ENCODE measurements at places on chromosomes 7 and 10.

- DNase-seq, result peak; percentile 72
Observed at GRCh38 chr7:11625669-11626068, 206.3 kb downstream of the THSD7A start.

GRCh38 chr10:101845893-101846292 lies 2.3 kb upstream of the KCNIP2 start:
- no peak for DNase-seq

DNA sequence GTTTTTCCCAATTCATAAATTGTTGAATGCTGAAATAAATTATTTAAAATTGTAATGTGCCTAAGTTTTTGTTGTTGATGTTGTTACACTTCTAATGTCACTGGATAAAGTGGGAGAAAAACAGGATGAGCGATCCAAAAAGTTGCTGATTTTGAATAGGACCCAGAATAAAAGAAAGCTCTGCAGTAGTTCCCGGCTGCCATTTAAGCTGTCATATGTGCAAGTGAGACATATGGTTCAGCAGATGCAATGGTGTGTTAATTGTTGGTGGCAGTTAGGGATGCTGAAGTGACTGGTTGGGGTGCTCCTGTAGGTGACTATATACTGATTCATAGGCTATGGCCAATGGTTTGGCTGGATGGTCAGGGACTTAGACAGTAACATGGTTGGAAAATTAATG lies 1517.4 kb upstream of the LRRTM3 start:
- DNase-seq, result no peak

DNA sequence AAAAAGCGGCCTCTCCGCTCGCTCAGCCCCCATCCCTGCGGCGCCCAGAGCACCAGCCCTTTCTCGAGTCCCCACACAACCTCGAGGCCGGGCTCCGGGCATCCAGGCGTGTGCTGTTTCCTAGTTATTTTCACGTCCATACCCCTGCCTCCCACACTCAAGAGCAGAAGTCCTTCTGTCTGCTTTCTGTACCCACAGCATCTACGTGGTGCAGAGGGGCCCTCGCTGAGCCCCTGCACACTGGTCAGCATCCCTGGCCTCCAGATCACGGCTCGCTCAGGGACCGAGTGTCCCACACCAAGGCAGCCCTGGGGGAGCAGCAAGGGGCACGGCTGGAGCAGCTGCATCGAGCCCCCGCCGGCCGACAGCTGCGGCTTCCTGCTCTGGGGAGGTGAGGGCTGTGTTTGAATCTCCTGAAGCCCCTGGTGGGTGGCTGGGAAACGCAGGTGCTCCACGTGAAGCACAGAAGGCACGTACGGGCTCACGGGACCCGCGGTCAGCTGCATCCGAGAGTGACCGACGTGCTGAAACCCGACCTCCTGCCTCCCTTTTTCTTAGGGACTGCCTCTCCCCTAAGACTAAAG lies 333.1 kb downstream of the DNAJB6 start:
- peak; percentile 23 for DNase-seq

DNA sequence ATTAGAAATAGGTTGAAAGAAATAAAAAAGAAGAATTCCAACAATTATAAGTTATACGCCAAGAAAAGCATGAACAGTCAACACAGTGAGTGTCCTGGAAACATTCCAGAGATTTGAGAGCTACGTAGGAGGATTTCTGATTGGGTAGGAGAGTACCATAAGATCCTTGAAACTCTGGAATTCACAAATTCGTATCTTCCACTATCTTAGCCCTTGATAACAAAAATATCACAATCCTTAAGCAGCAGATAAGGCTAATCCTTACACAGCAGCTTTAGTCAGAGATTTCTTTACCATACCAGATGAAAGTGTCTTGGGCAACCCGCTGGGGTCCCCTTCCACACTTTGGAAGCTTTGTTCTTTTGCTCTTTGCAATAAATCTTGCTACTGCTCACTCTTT lies 8.2 kb downstream of the TPK1 start:
- peak; percentile 96 for DNase-seq

DNA sequence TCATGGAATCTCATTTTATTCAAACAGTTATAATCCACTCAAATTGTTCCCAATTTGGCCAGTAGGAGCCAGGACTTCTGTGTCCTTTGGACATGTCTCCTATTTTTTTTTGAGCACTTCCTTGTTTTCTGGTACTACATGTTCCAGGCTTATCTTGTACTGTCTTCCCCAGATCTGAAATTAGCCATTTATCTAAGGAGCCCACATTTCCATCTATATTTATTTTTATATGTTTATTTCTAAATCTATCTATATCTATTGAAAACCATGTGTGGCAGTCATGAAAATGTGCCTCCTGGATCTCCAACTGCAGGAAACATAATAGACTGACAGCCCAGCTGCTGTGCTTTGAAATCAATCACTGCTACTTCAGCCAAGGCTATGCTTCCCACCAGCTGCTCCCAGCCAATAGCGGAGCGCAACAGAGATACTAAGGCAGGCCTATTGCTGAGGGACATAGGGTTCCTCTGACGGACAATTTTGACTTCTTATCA lies 147.1 kb downstream of the LRRC4 start:
- no peak for DNase-seq

DNA sequence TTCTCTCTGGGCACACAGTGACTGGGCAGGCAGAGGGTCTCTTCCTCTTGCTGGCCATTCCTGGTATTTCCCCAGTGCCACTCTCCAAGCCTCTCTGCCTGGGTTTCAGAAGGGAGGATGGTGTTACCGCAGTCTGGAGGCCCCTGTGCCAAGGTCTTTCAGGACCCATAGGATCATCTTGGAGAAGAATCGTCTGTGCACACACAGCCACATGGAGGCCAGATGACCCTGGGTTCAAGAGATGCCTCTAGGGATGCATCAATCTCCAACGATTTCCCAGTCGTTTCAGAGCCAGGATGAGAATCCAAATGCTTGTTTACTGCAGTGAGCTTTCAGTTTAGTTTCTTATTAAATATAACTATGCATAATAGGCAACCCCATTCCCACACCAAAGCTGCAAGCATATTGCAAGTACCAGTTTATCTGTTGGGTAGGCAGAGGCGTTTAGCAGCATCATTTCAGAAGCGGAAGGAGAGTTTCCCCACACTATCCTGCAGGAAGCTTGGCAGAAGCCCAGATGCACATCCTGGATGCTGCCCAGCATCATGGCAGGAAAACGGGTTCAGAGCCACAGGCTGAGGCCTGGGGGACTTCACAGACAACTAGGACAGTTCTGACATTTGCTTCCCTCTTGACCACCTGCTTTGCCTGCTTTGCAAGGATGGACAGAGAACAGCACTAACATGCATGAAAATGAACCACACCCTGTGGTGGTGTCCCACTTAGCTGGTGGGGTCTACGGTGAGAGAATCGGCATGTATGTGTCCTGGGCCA lies 134.7 kb upstream of the FAM20C start:
- DNase-seq, result no peak

DNA sequence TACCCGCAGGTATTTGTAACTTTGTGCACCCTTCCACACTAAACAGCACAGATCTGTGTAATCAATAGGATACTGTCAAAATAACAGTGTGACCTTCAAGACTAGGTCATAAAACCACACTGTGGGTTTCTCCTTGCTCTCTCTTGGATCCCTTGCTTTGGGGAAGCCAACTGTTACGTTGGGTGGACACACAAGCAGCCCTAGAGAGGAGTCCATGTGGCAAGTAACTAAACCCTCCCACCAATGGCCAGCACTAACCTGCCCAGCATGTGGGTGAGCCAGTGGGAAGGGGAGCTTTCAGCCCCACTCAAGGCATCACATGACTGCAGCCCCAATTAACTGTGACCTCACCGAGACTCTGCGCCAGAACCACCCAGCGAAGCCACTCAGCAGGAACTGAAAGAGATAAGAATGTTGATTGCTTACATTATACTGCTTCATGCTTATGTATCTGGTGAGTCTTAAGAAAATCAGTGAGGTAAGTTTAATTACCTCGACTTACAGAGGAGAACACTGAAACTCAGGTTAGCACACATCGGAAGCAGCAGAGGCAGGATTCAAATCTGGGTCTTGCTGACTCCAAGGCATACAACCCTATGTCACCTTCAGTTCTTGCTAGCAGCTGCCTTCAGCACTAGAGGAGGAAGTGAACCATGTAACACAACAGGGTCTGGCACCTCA lies 9.4 kb upstream of the ZC3HAV1 start:
- DNase-seq, result peak; percentile 19

- DNase-seq, result no peak
Observed at GRCh38 chr10:132306343-132306685, 1.4 kb downstream of the STK32C start.

DNA sequence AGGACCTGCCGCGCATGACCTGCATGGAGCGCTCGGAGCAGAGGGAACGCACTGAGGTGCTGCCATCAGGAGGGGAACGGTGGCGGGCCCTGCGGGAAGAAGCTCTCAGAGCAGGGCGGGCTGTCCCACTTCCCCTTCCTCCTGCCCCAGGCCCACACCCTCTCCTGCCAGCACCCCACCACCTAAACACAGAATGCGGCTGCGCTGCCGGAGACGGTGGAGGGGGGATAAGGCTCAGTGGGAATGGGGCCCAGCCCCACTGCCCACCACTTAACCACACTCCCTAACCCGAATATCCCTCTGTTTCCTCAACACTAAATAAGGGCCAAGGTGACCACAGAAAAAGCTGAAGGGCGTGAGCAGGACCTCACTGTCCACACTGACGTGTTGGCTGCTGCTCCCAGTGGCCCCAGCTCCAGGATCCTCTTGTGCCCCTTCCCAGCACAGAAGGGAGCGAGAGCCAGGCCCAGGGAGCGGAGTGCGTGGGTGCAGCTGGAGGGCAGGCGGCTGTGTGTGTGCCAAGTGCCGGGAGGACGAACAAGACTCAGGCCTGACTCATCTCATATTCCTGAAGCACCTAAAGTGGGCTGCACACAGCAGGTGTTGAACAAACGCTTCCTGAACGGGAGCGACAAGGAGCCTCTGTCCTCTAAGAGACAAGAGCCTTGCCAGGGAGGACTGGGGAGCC lies 116.8 kb downstream of the MAD1L1 start:
- DNase-seq, result peak; percentile 63

DNA sequence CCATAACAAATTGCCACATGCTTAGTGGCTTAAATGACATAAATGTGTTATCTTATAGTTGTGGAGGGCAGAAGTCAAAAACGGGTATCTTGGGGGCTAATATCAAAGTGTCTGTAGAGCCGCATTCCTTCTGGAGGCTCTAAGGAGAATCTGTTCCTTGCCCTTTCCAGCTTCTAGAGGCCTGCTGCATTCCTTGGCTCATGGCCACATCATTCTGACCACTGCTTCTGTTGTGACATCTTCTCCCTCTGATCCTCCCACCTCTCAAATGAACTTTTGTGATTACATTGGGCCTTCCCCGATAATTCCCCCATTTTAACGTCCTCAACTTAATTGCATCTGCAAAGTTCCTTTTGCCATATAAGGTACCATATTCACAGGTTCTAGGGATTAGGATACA lies 76.1 kb downstream of the CYP26A1 start:
- DNase-seq, result peak; percentile 69

- DNase-seq, result no peak
Observed at GRCh38 chr7:37899712-37900247, 16.8 kb downstream of the SFRP4 start.

- no peak for DNase-seq
Observed at GRCh38 chr7:132075515-132075914, 500.8 kb downstream of the PLXNA4 start.

- DNase-seq, result peak; percentile 97
Observed at GRCh38 chr7:123275036-123275753, 75.4 kb upstream of the SLC13A1 start.

DNA sequence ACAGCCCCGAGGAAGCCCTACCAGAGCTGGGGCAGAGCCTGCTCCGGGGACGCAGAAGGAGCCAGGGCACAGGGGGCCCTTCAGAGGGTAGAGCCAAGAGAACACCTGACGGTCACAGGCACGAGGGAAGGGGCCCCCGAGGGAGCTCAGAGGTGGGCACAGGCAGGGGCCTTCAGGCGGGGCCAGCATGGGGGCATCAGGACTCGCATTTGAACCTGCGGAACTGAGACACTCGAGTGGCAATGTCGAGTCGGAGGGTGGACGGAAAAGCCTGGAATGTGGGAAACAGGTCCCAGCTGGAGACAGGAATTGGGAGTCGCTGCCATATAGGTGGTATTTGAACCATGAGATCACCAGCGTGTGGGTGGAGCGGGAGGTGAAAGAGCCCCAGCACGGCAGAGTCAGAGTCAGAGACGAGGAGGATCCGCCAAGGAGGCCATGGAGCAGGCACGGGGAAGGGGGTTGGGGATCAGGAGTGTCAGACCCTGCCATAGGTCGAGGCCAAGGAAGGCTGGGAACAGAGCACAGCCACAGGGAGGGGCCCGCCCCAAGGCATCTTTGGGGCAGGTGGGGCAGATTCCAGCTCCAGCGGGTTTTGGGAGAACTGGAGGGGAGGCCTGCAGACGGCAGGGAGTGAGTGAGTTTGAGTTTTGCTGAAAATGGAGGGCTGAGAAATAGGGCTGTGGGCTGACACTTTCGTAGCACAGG lies 13.8 kb downstream of the STK32C start:
- DNase-seq, result no peak

- DNase-seq, result no peak
Observed at GRCh38 chr7:76281706-76282343, 20.6 kb upstream of the HSPB1 start.

DNA sequence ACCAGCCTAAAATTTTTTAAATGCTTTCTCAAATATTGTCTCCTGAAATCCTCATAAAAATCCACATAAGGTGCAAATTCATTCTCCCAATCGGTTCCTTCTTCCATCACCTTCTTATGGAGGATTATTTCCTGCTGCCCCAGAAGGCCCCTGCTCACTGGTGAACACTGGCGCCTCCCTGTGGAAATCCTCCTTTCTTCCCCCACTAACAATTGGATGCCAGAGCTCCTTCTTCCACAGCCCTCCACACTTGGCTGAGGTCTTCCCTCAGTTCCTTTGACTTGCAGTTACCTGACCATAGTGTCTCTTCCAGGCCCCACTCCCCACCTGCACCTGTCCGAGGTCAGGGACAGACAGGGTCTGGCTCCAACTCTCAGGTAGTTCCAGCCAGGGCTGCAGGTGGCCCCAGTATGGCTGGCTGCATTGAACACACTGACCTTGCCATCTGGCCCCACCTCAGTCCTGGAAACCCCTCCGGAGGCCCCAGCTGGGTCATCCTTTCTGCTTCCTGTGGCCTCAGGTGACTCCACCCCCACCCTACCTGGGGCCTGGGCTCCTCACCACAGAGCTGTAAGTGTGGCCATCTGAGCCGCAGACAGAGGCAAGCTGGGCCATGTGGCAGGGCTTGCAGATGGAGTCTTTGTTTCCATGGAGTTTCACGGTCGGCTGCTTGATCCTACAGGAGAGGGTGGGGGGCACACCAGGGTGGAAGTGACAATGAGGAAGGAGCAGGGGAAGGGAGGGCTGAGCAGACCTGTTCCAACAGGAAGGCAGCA lies 18.4 kb downstream of the SPOCK2 start:
- no peak for DNase-seq

DNA sequence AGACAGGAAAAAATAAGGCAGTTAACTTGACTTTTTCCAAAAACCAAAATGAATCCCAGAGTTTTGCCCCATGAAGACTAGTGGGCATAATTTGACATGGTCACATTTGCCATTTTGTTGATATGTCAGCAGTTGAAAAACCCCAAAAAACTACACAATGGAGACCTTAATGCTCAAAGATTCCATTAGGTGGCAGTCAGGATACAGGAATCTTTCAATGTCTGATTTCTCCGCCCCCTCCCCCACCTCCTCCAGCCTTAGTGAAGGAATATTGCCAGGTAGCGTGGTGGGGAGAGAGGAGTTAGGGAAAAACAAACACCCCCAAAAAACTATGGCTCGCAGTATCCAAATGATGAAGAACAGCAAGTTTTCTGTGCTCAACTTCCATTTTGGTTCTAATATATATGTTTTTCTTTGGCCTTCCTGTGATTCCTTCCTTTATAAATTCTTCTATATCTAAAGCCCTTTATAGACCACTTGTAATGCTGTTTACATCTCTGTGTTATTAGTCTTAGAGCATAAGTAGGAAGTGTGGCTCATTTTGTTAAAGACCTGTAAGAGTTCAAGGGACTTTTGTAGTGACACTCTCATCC lies 6.7 kb upstream of the SMNDC1 start:
- DNase-seq, result peak; percentile 79

Data from choroid plexus epithelial cell (primary cell).